ENCODE measurements at places on chromosomes 5 and 9.

- DNase-seq: no peak
These were observed 5.6 kb downstream of the STK32A start for GRCh38 chr5:147240266-147240985.

GRCh38 chr5:105680858-105681475, 1989.8 kb downstream of the EFNA5 start:
- peak; percentile 3 for DNase-seq

- DNase-seq: no peak
These were observed 20.6 kb downstream of the B4GALT7 start for GRCh38 chr5:177620560-177620959.

DNA sequence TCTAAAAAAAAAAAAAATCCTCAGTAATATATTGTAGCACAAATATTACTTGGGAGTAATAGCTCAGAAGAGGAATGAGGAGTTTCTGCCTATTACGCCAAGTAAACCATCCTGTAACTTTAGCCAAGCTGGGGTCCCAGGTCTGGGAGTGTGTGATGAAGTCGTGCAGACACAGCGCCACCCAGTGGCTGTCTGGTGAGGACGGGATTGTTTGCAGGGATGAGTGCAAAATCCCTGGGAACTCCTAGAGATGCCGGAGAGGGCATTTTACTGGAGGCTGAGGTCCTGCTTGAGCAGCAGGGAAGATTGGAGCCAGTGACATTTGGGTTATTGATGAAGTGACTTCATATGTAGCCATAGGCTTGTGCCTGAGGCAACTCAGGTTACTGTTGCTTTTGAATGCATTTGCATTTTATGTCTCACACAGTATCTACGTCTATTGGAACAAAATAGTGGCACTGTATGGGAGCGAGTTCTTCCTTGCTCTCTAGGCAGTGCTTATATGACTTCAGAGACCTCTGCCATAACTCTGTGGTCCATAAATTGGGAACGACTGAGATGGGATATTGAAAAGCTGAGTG, 72.8 kb downstream of the PSAT1 start:
- peak; percentile 34 for DNase-seq

GRCh38 chr5:59673438-59674058, 220.0 kb downstream of the PDE4D start:
- no peak for DNase-seq

GRCh38 chr5:89303033-89303480, 420.1 kb upstream of the MEF2C start:
- no peak for DNase-seq

DNA sequence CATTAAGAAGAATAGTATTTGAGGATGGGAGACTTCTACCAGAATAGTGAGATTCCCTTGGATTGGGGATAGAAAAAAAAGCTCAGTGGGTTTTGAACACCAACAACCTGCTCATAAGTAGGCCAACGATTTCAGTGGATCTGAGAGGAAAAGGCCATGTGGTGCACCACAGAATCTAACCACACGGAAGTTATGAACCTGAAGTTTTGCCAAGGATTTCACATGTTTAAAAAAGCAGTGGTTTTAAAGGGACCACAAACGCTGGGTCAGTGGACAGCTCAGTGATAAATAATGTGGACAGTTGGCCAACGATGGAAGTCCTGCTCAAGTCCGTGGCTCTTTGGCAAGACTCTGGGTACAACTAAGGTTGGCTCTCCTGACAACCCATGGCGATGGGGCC, 107.2 kb upstream of the TXNDC8 start:
- DNase-seq: no peak

GRCh38 chr5:72501488-72501887, 5.7 kb downstream of the ZNF366 start:
- DNase-seq: no peak

GRCh38 chr5:140408750-140409241, 7.2 kb downstream of the ANKHD1 start:
- DNase-seq: no peak

- DNase-seq: no peak
These were observed 438 bp upstream of the ARSI start for GRCh38 chr5:150303070-150303615.

- no peak for DNase-seq
These were observed 21.2 kb downstream of the ABLIM3 start for GRCh38 chr5:149162401-149163084.

DNA sequence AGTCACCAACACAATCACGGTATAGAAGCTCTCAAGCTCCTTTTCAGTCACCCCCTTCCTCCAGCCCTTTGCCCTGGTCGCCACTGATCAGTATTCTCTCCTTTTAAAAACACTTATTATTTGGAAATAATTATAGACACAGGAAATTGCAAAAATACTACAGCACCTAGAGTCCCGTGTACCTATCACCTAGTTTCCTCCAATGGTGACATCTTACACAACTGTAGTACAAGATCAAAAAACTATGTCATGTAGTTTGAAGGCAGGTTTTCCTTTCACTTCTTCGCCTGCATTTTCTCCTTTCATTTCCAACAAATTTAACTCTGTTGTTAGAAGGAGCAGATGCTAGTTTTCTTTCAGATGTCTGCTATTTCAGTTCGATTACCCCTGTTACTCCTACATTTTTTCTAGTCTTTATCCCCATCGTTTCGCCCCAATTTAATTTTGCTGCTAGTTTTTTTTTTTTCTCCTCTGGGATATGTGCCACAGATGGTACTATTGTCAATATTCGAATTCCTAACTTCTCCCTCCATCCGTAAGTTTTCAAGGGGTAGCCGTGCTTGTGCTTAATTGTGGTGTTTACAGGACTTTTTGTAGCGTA, 612 bp upstream of the ATG10 start:
- DNase-seq: no peak

- DNase-seq: no peak
These were observed 3.4 kb downstream of the DPM2 start for GRCh38 chr9:127934248-127934647.

DNA sequence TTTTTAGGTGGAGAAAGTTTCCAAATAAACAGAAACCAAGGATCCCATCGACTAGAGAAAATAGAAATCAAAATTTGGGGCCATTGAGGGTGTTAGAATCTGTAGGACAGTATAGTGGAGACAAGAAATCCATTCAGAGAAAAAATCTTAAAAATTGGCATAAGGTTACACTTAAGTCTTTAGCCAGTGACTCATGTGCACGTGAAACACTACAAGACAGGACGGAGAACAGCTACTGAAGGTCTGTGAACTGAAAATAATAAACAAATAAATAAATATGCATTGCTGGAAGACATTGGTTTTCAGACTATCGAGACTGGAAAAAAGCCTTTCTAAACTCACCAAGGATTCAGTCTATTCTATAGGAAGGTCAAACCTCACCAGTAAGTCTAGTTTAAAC, 1955.5 kb downstream of the MAT2B start:
- no peak for DNase-seq

DNA sequence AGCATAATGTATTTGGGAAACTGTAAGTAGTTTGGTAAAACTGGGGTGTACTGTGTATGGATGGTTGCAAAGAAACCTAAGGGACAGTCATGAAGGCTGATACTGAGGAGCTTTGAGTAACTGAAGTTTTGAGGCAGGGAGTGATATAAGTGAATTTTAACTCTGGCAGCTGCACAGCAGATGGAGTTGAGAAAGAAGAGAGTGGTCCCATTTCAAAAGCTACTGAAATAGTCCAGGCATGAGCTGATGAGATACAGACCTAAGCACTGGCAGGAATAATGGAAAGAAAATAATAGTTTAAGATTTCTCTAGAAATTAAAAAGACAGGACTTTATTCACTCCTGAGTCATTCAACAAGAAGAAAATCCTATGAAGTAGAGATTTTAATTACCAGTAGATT, 232.0 kb downstream of the CHSY3 start:
- no peak for DNase-seq

- DNase-seq: no peak
These were observed 4.6 kb upstream of the BARX1 start for GRCh38 chr9:93959739-93960154.

GRCh38 chr5:68953231-68953874, 140.5 kb upstream of the SLC30A5 start:
- no peak for DNase-seq

- no peak for DNase-seq
These were observed 753.2 kb upstream of the DMAC1 start for GRCh38 chr9:8552732-8553131.

DNA sequence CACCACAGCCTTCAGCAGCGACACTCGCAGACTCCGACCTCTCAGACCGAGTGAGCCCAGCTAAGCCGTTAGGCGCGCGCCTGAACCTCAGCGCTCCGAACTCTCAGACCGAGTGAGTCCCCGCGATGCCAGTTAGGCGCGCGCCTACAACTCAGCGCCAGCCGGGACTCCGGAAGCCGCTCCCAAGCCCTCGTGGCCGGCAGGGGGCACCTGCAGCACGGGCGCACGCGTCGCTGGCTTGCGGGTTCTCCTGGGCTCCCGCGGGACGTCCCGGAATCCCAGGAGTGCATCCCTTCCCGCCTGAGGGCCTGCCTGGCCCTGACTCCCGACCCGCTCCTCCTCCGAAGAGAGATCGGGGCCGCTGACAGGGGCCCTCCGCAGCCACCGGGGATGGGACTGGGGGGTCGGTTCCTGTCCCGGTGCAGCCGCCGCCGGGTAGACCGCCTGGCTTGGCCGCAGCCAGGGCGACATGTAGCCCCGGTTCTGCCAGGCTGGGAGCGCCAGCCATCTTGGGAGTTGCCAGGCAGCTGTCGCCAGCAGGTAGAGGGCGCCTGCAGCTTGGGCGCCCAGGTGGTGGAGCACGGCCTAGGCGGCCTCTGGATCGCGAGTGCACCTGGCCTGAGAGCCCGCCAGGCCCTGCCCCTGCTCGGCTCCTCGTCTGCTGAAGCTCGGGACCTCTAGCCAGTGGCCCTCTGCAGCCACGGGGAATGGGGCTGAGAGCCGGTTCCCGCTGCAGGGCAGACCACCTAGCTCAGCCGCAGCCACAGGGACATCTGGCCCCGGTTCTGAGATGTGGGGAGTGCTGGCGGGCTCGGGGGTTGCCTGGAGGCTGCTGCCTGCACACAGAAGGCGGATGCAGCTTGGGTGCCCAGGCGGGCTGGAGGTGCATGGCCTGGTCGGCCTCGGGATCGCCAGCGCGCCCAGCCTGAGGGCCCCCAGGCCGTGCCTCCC, at the start of gene ANKRD18A:
Gene ANKRD18A, minus strand, starts transcription at position 114 of the 951 bp plus-strand sequence. CDS start 311 bp downstream, outside the sequence.
- peak; percentile 42 for DNase-seq

DNA sequence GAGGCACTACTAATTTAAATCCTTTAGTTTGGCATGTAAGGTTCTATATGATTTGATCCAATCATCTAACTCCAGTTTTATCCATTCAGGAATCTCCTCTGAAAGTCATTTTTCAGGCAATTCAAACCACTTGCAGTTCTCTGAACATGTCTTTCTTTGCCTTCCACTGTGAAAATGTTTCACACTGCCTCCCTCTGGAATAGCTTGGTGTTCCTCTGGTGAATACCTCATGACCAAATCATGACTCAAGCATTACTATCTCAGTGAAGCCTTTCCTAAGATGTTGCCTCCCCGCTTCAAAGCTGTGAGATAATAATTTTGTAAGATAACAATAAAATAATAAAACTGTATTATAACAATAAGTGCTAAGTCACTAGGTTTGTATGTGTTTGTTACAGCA, 981.1 kb downstream of the DTWD2 start:
- no peak for DNase-seq

DNA sequence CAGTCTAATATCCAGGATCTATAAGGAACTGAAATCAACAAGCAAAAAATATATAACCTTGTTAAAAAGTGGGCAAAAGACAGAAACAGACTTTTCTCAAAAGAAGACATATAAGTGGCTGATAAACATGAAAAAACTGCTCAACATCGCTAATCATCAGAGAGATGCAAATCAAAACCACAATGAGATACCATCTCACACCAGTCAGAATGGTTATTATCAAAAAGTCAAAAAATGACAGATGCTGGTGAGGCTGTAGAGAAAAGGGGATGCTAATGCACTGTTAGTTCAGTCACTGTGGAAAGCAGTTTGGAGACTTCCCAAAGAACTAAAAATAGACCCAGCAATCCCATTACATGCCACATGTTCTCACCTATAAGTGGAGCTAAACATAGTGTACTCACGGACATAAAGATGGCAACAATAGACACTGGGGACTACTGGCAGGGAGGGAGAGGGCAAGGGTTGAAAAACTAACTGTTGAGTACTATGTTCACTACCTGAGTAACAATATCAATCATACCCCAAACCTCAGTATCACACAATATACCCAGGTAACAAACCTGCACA, 11.7 kb upstream of the TSSK1B start:
- DNase-seq: no peak

DNA sequence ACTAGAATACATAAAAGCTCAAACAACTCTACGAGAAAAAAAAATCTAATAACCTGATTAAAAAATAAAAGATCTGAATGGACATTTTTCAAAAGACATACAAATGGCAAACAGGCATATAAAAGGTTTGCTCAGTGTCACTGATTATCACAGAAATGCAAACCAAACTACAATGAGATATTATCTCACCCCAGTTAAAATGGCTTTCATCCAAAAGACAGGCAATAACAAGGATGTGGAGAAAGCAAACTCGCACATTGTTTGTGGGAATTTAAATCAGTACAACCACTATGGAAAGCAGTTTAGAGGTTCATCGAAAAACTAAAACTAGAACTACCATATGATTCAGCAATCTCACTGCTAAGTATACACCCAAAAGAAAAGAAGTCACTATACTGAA, 20.8 kb downstream of the UGT3A2 start:
- DNase-seq: no peak

DNA sequence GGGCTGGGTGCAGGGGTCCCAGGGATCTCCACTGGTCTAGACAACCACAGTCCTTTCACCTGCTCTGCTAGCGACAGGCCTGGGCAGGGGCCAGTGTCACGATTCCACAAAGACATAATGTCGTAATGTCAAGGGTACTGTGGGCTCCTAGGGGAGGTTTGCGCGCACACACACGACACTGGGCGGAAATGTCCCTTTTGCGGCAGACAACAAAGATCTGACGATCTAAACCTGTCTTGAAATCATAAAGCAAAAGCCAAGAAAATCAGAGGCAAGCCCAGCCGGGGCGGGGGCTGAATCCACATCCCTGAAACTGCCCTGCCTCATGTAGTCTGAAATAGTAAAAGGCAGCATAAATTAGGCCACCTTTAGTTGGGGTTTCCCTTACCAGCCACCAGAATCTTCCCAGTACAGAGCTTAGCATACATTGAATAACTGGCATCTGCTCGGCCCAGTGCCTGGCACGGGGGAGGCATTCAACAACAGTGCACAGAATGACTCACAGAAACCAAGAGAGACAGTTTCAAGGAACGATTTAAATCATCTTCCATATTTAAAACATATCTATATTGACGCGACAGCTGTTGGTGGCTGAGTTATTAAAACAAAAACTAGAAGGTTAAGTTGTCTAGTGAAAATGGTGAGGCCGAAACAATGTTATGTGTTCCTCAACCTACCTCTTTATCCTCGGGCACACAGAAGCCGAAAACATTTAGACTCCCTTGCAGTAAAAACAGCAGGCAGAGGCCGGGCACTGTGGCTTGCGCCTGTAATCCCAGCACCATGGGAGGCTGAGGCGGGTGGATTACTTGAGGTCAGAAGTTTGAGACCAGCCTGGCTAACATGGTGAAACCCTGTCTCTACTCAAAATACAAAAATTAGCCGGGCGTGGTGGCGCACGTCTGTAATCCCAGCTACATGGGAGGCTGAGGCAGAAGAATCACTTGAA, 151.0 kb downstream of the MYO10 start:
- DNase-seq: no peak

- peak; percentile 68 for DNase-seq
These were observed 545 bp downstream of the CDKN2B-AS1 start for GRCh38 chr9:21995006-21995665.
